GM10248 (cell line): ENCODE measurements at places on chromosomes 12 and 14.

- DNase-seq, result no peak
Observed at GRCh38 chr14:59427653-59428580, 37.3 kb downstream of the GPR135 start.

- DNase-seq, result no peak
Observed at GRCh38 chr14:23375527-23376251, 1.2 kb upstream of the CMTM5 start.

DNA sequence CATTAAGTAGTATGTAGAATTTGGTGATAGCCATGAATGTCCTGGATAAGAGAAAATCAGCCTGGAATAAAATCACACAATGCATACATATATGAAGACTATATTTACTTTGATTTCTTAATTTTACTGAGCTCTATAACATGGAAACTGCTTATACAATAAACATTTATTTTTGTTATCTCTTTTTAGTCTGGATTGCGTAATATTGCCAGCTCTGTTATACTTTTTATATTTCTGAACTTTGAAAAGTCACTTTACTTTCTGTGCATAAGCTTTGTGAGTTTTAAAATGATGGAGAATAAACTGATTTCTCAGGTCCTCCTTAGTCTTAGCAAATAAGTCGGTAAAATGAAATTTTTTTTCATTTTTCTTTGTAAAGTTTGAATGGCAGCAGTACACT is 19.2 kb upstream of the ABCD2 start:
- DNase-seq, result no peak

- peak; percentile 47 for DNase-seq
Observed at GRCh38 chr12:69534389-69534822, 50.9 kb upstream of the CCT2 start.

GRCh38 chr14:102733326-102733725 is 43.9 kb upstream of the TRAF3 start:
- DNase-seq, result no peak

- DNase-seq, result no peak
Observed at GRCh38 chr14:86243158-86243557, 713.2 kb downstream of the FLRT2 start.

DNA sequence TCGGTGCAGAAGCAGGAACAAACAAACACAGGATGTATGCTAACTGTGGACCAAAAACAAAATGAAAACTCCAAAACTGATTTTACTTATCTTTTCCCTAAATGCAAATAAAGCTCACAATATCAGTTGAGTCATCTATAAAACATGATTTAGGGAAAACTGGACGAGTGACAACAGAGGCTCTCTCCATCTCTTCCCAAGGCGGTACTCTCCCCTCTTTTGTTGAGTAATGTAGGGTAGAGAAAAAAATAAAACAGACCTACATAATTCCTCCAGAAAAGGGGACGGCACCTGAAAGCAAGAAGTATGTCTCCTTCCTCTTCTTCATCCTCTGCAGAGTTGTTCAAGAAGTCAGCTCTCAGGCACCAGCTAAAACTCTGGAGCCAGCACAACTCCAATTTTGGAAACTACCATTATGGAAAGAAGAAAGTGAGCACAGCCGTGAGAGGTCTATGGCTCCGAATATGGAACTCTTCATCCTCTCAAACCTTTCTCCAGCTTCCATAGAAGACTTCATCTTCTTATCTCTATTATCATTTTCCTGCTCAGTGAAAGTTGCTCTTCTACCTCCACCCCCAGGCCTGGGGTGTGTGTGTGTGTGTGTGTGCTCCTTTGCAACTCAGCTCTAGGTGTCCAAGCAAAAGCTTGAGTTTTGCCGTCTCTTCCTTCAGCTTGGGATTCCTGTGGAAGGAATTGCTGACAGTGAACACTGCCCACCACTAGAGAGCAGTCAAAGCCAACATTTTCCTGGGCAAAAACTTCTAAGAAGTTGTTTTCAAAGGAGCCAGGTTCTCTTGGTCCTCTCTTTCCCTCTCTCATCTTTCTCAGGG is 155.4 kb downstream of the DIO2 start:
- peak; percentile 6 for DNase-seq

GRCh38 chr12:32989705-32990104 is 93.1 kb upstream of the PKP2 start:
- no peak for DNase-seq
